Adrenal gland (tissue), 19 donors: ENCODE measurements at places on chromosomes 7 and 10. TPM values are rescaled to one million over a fixed set of nuclear protein-coding genes. Genes with fewer than 3 reads are reported as not detected.

The CALML5 gene
- total RNA-seq: not detected

DNA sequence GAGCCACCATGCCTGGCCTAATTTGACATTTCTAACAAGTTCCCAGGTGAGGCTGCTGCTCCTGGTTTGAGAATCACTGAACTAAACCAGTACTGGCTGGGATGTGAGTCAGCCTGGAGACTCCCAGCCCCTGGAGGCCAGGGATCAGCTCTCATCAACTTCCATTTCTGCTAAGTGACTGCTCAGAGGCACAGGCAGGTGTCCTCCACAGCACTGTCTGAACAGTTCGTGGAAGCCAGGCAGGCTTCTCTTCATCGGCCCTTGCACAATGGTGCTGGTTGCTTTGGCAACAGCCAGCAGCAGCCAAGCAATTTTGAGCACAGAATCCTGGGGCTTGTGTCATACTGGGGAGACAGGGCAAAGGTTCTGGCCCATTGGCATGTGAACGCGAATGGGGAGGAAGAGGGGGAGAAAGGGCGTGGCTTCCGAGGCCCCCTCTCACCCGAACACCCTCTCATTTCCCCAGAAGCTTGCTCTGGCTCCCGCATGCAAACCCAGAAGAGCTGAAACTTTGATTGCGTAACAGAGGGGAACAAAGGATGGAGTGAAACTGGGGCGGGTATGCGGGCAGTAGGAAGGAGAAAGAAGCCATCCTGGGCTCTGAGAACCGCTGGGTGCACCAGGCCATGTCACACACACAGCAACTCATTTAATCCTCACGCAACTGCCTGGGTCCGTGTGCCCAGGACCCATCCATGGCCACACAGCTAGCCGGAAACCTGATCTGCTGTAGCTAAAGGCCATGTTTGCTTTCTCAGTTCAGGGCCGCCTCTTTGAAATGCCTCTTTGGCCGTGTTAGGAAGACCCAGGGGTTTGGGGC is 9.0 kb upstream of the POR start:
- DNase-seq: peak; percentile 94

GRCh38 chr10:124879136-124879535 is 62.8 kb upstream of the ZRANB1 start:
- DNase-seq: no peak

DNA sequence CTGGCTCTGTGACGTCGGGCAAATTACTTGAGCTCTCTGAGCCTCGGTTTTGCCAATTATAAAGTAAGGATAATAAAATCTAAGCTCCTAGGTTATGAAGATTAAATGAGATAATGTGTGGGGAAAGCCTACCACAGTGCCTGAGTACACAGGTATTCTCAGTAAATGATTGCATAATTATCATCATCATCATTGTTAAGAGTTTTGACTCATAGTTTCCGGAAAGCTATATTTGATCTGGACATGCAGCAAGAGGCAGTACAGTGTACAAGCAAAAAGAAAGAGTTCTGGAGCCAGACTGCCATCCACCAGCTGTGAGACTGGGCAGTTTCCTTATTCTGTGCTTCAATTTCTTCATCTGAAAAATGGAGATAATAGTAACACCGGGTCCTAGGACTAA is 155.6 kb upstream of the YAE1 start:
- DNase-seq: no peak

GRCh38 chr10:75231672-75232581 is 3.8 kb downstream of the COMTD1 start:
- no peak for DNase-seq

The FAM25A gene
- total RNA-seq: 5.5 TPM
